ENCODE measurements at places on chromosomes 6 and 20.

DNA sequence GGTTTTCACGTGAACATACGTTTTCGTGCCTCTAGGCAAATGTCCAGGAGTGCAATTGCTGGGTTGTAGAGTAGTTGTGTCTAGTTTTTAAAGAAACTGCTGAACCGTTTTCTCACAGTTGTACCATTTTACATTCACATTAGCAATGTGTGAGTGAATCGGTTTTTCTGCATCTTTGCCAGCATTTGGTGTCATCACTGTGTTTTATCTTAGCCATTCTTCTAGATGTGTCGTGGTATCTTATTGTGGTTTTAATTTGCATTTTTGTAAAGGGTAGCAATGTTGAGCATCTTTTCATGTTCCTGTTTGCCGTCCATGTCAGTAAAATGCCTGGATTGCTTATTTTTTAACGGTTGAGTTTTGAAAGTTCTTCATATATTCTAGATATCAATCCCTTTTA lies 10.2 kb downstream of the DOK5 start:
- no peak for DNase-seq

- no peak for DNase-seq
Observed at GRCh38 chr6:139290787-139291311, 949 bp downstream of the TXLNB start.

GRCh38 chr6:73364121-73364520 lies 1.7 kb downstream of the KHDC3L start:
- no peak for DNase-seq

DNA sequence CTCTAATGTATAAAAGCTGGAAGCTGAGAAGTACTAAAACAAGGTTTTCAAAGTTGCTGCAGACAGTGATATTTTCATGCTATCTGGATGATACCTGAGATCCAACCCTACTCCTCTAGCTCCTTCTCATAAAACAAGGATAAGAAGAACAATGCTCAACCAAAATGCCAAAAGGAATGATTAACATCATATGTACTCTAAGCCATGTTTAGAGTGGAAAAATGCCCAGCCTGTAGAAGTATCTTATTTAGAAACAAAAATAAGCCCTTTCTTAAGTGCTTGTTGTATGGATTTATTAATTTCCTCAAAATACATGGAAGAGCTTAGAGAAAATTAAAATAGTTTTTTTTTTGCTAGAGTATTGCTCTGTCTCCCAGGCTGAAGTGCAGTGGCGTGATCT lies 23.7 kb downstream of the ECHDC1 start:
- no peak for DNase-seq

- DNase-seq: no peak
Observed at GRCh38 chr6:42530751-42531150, 33.1 kb upstream of the UBR2 start.

DNA sequence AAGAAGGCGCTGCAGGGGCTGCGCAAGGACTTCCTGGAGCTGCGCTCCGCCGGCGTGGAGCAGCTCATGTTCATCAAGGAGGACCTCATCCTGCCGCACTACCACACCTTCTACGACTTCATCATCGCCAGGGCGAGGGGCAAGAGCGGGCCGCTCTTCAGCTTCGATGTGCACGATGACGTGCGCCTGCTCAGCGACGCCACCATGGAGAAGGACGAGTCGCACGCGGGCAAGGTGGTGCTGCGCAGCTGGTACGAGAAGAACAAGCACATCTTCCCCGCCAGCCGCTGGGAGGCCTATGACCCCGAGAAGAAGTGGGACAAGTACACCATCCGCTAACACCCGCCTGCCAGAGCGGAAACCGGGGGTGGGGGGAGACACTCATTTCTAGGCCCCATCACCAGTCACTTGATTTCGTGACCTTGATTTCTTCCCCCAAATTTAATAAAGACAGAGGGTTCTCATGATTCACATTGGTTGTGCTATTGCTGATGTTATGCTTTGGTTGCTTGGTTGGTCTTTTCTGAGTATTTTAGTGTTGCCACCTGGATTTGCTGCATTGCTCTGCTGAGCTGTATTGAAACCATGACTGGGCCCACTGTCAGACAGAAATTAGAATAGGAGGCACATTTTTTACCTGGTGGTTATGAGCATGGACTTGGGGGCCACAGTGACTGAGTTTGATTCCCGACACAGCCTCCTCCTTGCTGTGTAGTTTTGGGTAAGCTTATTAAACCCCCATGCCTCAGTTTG lies 1.5 kb downstream of the FAM50B start:
- no peak for DNase-seq

DNA sequence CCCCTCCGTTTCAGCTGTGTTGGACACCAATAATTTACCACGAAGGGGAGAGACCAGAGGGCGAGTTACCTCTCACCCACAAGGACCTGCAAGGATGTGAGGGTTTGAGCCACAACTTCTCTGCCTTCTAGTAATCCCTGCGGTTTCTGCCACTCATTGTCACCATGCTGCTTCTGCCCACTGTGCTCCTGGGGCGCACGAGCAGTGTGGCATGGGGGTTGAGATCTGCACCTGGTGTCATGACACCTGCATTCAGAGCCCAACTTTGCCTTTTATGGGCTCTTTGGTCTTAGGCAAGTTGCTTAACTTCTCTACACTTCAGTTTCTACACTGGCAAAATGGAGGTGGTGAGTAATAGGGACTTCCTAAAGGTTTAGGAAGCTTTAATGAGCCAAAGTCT lies 84.9 kb downstream of the SOBP start:
- no peak for DNase-seq

GRCh38 chr6:135115834-135116233 lies 61.2 kb upstream of the HBS1L start:
- DNase-seq: no peak

GRCh38 chr20:63908008-63908682 lies 13.2 kb downstream of the DNAJC5 start:
- DNase-seq: no peak

DNA sequence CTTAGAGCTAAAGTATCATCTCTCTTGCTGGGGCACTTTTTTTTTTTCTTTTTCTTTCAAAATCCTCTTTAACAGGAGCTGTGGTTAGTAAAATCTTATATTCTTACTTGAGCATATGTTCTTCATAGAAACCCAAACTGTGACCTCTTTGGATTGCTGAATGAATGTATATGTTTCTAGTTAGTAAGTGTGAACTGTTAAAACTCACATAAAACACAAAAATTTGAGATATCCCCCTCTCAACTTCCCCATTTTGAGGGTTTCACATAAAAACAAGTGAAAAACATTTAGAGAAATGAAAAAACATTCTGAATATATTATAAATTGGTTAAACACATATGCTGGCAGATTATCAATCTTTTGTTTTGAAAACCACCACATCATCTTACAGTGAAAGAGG lies 78.1 kb downstream of the INSM1 start:
- DNase-seq: no peak

GRCh38 chr6:11177271-11177670 lies 55.2 kb downstream of the NEDD9 start:
- DNase-seq: no peak

GRCh38 chr20:44336725-44337380 lies at the start of gene R3HDML:
TSS of gene R3HDML (plus strand) at chr20:44337043. CDS start at chr20:44337158, 115 bp downstream.
- no peak for DNase-seq

DNA sequence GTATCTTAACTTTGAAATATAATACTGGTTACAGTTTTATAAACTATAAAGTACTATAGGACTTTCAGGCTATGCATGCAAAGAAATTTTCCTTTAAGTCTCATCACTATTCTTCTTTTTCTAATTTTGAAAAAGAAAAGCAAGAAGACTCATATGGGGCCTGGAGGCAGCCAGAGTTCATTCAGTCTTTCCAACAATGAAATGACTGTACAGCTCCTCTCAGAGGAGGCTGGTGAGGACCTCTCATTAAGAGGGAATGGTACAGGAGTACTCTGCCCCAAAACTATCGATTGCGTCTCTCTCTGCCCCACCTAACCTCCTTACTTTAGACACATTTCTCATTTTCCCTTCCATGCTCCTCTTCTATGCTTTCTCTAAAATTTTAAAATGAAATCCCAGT lies 66.3 kb downstream of the FILIP1 start:
- no peak for DNase-seq

DNA sequence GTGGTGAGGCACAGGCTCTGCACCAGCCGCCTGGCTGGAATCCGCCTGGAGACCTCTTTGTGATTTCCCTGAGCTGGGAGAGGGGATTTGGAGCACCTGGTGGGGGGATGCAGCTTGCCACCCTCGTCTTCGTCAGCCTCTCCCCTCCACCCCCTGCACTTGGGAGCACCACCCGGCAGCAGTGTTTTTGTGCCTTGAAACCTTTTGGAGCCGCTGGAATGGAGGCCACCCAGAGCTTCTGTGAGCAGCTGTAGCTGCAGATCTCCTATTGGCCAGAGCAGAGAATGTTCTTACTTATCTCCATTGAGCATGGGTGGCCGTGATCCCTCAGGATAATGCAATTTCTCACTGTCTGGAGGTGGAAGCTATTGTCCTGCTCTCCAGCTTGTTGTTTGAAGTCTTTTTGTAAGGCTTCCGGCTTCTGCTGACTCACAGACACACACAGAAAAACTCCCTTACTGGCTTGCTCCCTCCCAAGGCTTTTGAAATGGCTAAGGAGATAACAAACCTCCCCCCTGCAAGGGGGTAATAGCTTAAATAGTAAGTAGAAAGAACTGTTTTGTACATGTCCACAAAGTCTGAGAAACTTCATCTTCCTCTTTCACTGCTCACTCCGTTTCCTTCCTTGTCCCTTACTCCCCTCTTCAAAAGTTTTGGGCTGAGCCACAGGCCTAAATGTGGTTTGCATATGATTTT lies 271.2 kb downstream of the PRL start:
- DNase-seq: no peak

DNA sequence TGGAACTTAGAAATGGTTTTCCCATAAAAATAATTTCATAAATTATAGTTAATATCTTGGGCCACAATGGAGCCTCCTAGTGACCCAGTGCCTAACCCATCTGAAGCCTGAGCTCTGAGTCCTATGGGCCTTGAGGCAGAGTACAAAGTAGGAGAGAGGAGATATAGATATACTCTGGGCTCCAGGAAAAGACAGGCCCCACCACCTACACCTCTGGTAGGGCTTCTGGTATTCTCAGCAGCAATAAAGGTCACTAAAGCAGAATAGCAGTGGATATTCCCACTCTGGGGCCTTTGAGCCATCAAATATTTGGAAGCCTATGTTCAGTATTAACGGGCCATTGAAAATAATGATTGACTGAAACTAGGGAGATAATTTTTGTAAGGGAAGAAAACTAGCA lies 24.1 kb downstream of the CYP39A1 start:
- DNase-seq: no peak

GRCh38 chr20:16063881-16064280 lies 509.4 kb downstream of the KIF16B start:
- no peak for DNase-seq

- peak; percentile 73 for DNase-seq
Observed at GRCh38 chr6:137904822-137905617, 38.0 kb downstream of the TNFAIP3 start.

- DNase-seq: peak; percentile 38
Observed at GRCh38 chr20:815914-816606, 17.5 kb upstream of the FAM110A start.

DNA sequence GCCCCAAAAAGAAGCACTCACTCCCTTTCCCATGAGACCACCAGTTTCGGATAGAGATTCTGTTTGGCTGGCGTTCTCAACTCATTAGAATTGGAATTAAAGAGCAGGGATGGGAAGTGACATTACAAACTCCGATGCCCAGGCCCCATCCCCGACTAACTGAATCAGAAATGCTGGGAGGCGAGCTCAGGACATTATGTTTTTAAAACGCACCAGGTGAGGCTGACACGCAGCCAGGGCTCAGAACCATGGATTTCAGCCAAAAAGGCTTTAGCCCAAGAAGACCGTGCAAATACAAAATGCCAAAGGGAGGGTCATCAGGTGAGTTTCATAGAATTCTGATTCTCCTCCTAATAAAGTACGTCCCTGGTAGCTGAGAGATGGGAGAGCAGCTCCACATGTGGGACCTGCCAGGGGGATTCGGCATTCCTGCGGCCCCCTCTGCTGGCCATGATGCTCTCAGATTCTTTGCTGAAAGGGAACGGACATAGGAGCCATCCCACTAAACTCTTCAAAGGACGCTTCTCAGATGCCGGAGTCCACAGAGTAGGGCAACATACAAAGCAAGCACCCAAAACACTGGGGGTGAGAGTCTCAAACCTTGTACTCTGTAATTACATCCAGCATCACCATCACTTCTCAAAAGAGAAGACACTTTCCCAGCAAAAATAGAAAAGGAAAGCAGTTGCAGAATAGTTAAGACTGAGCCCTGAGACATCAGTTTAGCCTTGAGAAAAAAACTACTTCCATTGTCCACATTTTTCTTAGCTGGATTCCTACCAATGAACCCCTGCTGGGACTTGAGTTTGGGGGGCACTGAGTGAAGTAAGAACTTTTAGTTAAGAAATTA lies 205.2 kb downstream of the BMP7 start:
- DNase-seq: no peak
